ENCODE measurements at places on chromosomes 4 and X.

DNA sequence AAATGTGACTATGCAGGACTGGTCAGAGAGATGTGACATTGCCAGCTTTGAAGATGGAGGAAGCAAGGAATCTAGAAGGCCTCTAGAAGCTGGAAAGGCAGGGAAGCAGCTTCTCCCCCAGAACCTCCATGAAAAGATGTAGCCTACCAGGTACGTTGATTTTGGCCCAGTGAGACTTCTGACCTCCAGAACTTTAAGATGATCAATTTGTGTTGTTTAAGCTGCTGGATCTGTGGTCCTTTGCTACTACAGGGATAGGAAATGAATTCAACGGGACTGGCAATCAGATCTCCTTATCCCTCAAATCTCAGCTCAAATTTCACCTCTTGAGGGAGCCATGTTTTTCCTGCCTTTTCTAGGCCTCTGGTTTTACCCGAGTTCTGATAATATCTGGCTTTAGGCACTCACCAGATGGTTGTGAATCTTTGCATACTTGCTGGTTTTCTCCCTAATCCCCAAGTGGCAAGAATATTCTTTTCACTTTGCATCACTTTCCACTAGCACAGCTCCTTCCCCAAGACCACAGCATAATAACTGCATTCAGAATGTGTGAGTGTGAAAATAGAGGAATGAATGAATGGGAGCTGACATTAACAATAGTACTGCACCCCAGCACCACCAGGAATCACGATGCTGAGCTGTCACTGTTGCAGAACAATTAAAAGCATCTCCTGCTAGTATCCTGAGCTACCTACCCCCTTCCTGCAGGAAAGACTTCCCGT, 25.5 kb upstream of the TMSB4X start:
- DNase-seq: no peak

- no peak for DNase-seq
Measured at GRCh38 chr4:63349674-63350025, 1059.6 kb downstream of the TECRL start.

DNA sequence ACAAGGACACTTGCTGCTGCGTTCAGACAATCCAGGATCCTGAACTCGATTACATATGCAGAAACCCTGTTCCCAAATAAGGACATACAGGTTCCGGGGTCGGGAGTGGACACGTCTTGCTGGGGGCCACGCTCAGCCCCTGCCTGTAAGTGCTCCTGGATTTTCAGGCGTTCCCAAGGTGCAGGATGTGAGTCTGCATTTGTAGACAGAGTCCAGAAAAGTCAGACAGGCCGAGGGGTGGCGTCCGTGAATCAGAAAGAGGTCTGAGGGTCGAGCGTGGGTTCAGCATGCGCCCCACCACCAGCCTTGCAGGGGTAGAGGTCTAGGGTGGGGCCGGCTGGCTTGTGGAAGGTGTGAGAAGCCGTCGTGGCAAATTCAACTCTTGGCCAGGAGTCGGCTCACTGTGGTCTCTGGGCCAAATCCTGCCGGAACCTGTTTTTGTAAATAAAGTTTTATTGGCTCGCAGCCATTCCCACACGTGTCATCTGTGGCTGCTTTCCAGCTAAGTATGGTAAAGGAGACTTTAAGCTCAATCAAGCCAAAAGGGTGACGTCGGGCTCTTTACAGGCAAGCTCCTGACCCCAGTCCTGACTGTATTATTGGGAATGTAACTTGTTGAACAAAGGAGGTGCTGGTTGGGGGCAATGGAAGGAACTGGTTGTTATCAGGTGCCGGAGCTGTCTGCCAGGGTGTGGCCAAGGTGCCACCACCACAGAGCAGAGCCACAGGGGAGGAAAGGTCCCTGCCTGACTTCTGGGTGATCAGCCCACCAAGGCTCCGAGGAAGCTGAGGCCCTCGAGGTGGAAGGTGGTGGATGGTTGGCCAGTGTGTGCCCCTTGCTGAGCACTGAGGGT, 7.4 kb downstream of the DOK7 start:
- no peak for DNase-seq

GRCh38 chr4:25779021-25779420, 83.8 kb downstream of the SEL1L3 start:
- DNase-seq: no peak

DNA sequence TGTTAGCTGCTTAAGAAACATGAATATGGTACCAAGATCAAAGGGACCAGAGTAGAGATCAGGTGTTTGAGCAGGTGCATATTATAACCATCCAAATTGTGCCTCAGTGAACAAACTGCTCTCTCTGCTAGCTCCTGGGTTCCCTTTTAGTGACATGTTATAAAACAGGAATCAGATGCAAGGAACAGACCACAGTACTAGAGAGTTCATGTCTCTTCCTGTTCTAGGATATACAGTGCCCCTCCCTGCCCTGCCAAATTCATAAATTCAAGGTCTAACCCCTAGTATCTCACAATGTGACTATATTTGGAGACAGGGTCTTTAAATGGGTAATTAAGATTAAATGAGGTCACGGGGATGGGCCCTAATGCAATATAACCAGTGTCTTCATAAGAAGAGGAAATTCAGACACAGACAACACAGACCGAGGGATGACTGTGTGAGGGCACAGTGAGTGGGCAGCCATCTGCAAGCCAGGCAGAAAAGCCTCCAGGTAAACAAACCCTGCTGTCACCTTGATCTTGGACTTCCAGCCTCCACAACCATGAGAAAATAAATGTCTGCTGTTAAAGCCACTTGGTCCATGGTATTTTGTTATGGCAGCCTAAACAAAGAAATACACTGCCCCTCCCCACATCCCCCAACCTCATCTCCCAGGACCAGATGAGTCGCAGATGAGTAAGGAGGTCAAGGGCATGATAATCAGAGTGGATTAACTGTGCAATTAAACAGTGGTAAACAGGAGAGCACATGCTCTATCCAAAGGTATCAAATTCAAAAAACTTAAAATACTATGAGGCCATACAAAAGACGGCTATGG, 82.5 kb downstream of the RBM47 start:
- no peak for DNase-seq

All from stimulated activated CD4-positive, alpha-beta T cell treated with anti-CD3 and anti-CD28 coated beads, Interleukin-12 subunit alpha, Interleukin-12 subunit beta, amount 100 ng/mL, for 4 hours (primary cell).